ENCODE measurements at places on chromosomes 13 and 19.

DNA sequence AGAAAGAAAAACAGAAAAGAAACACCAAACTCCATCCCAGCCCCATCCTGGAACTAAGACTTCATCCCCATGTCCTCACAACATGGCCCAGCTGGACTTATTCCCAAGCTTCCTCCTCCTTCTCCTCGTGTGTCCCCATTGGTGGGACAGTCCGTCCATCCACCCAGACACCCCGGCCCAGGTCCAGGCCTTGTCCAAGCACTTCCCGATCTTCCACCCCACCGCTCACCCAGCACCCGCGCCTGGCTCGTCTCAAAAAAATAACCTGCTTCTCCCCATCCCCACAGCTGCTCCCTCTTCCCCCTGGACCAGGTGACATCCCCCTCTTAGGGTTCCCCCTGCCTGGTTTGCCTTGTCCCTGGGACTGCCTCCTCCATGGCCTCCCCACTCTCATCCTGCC is 1.4 kb upstream of the FCER2 start:
- DNase-seq: no peak

GRCh38 chr13:97574926-97575325 is 141.0 kb downstream of the RAP2A start:
- no peak for DNase-seq

DNA sequence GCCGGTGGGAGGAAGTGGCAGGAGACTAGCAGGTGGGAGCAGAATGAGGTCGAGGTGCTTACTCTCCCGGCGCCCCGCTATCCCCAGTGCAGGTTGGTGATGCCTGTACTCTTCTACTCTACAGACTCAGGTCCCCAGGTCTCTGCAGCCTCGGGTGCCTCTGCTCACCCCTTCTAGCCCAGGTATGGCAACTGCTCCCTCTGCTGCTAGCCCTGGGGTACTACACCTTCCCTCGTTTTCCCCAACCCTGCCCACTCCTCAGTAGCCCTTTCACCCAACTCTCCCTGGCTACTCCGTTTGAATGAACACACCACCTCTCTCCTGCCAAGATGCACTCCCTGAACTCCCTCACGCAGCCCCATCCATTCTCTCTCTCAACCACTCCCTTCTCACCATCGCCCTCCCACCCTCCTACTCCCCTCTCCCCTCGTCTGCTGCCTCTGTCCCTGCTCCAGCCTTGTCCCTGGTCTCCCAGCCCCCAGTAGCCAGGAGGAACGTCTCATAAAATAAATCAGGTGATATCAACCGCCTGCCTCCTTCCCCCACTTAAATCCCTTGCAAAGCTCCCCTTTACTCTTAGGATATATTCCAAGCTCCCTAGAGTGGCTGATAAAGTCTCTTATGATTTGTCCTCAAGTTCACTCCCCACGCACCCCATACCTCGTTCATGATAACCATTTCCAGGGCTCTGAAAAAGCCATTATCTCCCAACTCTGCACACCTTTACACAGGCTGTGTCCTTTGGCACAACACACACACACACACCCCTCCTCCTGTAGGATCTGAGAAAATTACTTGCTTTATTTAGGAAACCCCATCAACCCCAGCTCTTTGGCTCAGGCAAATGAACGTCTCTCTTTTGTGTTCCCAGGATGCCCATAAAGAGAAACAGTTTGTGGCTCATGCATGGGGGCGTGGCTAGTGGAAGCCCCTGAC is 8.2 kb upstream of the MEIS3 start:
- DNase-seq: peak; percentile 42

DNA sequence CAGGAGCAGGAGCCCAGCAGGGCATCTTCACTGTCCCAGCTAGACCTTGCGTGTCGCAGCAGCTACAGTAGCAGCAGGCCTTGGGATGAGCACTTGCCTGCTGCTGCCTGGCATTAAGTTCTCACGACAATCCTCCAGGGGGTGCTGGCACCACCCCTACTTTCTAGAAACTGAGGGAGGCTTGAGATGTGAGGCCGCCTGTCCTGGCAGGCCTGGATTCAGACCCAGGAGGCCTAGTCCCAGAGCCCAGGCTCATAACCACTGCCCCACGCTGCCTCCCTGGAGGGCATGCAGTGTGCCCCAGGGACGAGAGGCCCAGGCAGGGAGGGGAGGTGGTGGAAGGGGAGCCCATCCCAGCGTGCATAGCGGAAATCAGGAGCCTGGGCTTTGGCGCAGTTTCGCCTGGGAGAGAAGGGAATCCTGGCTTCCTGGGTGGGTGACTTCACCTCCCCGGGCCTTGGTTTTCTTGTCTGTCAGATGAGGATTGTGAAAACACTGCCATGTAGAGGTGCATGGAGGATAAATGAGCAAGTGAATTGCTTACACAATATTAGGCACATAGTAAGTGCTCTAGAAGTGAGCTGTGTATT is 26.1 kb downstream of the PPP5C start:
- DNase-seq: no peak

- no peak for DNase-seq
Observed at GRCh38 chr19:47776568-47776967, 1.9 kb upstream of the SELENOW start.

Data from activated effector memory CD4-positive, alpha-beta T cell treated with Interleukin-2 at 50 U/mL for 16 hours (primary cell).